ENCODE measurements at places on chromosomes 13 and 19. TPM values are rescaled to one million over a fixed set of nuclear protein-coding genes. Genes with fewer than 3 reads are reported as not detected.

GRCh38 chr13:100428986-100429385, 159.6 kb downstream of the GGACT start:
- H3K4me3 ChIP-seq: no peak overlapping the region
- no peaks in the 10 kb centered on the region for H3K27me3 ChIP-seq
- H3K27ac ChIP-seq: no peak overlapping the region
- peaks cover 36% of the 10 kb centered on the region for H3K36me3 ChIP-seq
- no peak for DNase-seq

Gene HIF3A
- total RNA-seq: not detected

DNA sequence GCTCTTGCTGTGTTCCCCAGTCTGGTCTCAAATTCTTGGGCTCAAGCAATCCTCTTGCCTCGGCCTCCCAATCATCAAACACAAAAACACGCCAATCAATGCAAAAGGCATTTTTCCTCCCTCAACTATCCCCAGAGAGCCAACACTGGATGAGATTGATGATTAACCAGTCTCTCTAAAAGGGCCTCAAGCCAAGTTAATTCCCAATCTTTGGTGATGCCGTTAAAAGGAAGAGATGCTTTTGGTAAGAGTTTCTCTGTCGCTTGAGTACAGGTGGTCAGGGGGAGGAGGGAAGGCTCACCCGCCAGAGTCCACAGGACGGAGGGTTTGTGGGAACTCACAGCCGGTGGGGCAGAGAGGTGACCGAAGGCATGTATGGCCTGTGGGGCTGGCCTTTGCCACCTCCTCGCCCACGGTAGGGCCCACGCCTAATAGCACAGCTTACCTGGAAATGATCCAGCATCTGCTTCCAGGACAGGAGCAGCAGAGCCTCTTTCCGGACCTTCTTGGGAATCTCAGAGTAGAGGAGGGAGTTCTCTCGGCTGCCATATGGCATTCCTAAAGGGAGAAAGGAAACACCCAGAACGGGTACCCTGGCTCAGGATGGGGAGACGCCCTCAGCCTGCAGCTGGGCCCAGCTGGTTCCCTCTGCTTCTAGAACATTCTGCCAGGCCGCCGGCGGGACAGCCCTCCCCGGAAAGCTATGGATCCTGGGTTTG, 18.1 kb downstream of the DPP9 start:
- peaks cover 74% of the 10 kb centered on the region for H3K36me3 ChIP-seq
- no peak overlapping the region for H3K4me3 ChIP-seq
- no peak for DNase-seq
- H3K27me3 ChIP-seq: no peaks in the 10 kb centered on the region

Gene FSD1
- total RNA-seq: 1.4 TPM

GRCh38 chr13:107117327-107118012, 549.5 kb upstream of the ARGLU1 start:
- no peaks in the 10 kb centered on the region for H3K4me1 ChIP-seq
- no peaks in the 10 kb centered on the region for H3K36me3 ChIP-seq
- no peak overlapping the region for H3K4me3 ChIP-seq
- no peak overlapping the region for H3K27ac ChIP-seq

Gene GDF15
- total RNA-seq: not detected

Gene GSX1
- not detected for total RNA-seq

GRCh38 chr19:43224855-43225253, 19.4 kb upstream of the PSG4 start:
- no peak overlapping the region for H3K27ac ChIP-seq
- DNase-seq: no peak
- H3K4me1 ChIP-seq: no peaks in the 10 kb centered on the region
- no peak overlapping the region for H3K4me3 ChIP-seq
- no peaks in the 10 kb centered on the region for H3K36me3 ChIP-seq

Gene SKA3
- 1.7 TPM for total RNA-seq

- H3K4me1 ChIP-seq: no peaks in the 10 kb centered on the region
- H3K27ac ChIP-seq: no peak overlapping the region
- H3K27me3 ChIP-seq: no peaks in the 10 kb centered on the region
Measured at GRCh38 chr19:50501568-50502475, 9.2 kb downstream of the JOSD2 start.

DNA sequence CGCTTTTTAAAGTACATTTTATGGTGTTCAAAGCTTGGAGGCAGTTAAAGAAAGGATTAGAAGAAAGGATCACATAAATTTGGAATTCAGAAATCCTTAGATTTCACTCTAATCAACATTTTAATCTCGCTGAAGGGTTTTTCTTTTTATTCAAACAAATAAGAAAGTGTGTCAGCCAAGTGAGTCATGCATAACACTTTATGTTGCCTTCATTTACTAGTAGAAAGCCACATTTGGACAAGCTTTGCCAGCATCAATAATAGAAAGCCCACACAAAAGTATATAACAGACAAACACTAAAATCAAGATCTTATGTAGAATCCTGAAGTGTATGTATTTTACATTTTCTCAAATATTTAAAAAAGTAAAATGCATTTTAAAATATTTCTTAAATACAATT, 154.9 kb upstream of the TRPC4 start:
- H3K4me1 ChIP-seq: no peaks in the 10 kb centered on the region
- no peaks in the 10 kb centered on the region for H3K27me3 ChIP-seq
- H3K4me3 ChIP-seq: no peak overlapping the region
- no peak overlapping the region for H3K27ac ChIP-seq
- DNase-seq: no peak

Gene MYO16
- not detected for total RNA-seq

DNA sequence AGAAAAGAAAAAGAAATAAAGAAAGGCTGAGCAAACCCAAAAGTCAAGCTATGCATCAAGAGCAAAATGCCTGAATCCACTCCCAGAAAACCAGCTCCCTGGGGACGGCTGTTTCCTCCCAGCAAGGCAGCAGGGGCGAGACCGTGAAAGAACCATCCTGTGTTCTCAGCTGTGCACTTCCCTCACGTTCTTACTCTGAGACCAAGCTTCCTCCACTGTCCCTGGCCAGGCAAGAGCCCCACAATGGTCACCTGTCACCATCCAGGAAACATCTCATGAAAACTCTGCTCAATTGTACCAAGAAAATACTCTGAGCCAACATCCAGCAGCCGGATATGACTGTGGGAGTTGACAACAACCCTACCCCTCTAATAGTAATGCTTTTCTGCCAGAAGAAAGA, 22.9 kb downstream of the RAB20 start:
- H3K27ac ChIP-seq: peak overlapping the region; percentile 6
- no peaks in the 10 kb centered on the region for H3K36me3 ChIP-seq
- H3K27me3 ChIP-seq: no peaks in the 10 kb centered on the region
- H3K4me1 ChIP-seq: peaks cover 26% of the 10 kb centered on the region

DNA sequence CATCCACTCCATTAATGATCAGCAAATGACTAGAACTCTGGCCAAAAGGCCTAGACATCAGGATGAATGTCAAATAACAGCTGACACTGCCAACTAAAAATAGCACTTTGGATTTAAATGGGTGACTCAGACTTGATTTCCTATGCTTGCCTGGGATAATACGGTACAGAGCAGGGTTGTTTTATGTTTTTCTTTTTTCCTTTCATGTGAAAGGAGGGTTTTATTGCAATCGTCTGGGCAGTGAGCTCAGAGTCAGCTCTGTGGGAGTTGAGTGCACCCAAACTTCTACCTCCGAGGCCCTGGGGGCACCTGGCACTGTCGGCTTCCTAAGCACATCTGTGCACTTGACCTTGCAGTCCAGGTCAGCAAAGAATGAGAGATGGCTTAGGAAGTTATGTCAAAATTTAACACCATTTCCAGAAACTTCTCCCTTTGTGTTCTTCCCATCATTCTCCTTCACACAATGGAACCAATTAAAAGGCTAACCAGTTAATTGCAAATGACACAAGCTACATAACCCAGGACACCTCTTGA, 134.1 kb downstream of the LACC1 start:
- H3K27me3 ChIP-seq: no peaks in the 10 kb centered on the region
- DNase-seq: no peak
- peaks cover 9% of the 10 kb centered on the region for H3K4me1 ChIP-seq
- H3K36me3 ChIP-seq: no peaks in the 10 kb centered on the region
- no peak overlapping the region for H3K27ac ChIP-seq
- H3K4me3 ChIP-seq: no peak overlapping the region

DNA sequence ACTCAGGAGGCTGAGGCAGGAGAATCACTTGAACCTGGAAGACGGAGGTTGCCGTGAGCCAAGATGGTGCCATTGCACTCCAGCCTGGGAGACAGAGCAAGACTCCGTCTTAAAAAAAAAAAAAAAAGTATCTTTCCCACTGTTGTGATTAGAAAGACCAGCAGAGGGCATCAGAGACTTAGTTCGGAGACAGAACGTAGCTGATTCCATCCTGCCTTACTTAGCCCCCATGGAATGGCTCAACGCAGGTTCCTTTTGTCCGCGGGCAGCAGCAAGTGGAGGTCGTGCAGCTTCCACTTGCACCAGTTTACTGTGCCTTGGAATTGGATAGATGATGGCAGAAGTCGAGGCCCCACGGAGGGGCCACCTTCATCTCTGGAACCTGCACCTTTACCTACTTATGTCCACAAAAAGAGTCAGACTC, 8.1 kb downstream of the TIMM29 start:
- no peak for DNase-seq
- H3K4me1 ChIP-seq: peaks cover 3% of the 10 kb centered on the region
- peaks cover 2% of the 10 kb centered on the region for H3K36me3 ChIP-seq
- H3K27me3 ChIP-seq: no peaks in the 10 kb centered on the region
- no peak overlapping the region for H3K27ac ChIP-seq
- H3K4me3 ChIP-seq: no peak overlapping the region

DNA sequence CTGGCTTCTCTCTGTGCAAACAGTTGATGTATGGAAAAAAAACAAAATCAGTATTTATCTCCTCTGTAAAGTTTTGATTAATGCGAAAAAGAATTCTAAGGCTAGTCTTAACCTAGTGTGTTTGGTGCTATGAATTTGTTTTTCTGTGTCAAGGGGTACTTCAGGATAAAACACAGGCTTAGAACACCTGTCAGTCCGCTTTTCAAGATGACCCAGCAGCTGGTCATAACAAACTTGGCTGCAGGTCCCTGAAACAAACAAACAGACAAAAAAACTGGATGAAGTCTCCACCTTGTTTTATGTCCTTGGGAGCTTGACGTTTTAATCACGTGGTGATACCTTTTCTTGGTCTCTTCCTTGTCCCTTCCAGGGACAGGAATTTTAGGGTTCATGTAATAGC, 689.3 kb downstream of the UQCRFS1 start:
- H3K36me3 ChIP-seq: no peaks in the 10 kb centered on the region
- H3K4me1 ChIP-seq: no peaks in the 10 kb centered on the region
- no peaks in the 10 kb centered on the region for H3K27me3 ChIP-seq
- no peak for DNase-seq
- no peak overlapping the region for H3K4me3 ChIP-seq

Gene CCDC169
- total RNA-seq: not detected

DNA sequence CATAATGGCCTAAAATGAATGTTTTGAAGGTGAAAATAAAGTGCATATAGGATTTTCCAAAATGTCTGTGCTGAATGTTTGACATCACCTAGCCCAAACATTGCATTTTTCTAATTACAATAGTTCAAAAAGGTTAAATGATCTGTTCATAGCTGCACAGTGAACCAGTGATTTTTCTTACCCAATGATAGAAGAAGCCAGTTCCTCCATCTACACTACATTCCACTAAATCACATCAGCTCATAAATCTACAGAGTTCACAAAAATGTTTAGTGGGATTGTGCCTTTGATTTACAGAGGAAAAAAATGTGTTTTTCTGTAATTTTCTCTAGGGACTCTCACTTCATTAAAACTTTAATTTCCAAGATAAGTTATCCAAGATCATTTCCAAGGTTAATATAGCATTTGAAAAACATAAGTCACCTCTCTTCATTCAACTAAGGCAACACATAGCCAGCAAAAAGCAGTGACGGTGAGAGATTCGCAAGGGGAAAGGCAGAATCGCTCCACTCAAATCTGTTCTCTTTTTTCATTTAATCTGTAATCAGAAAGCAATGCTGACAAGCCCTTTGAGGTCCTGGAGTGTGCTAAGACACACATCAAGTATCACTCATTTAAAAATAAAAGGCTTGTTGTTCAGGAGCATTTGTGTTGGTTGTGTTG, 194.0 kb downstream of the FGF14 start:
- no peak for DNase-seq
- H3K27ac ChIP-seq: no peak overlapping the region
- no peaks in the 10 kb centered on the region for H3K36me3 ChIP-seq
- H3K27me3 ChIP-seq: no peaks in the 10 kb centered on the region
- no peak overlapping the region for H3K4me3 ChIP-seq

Gene ZNF471
- total RNA-seq: 1.8 TPM

Gene METTL21C
- not detected for total RNA-seq

Gene OR7A5
- total RNA-seq: not detected

Gene FBN3
- total RNA-seq: not detected

GRCh38 chr13:33871207-33872004, 53.5 kb downstream of the RFC3 start:
- H3K27ac ChIP-seq: no peak overlapping the region
- H3K36me3 ChIP-seq: no peaks in the 10 kb centered on the region
- H3K27me3 ChIP-seq: no peaks in the 10 kb centered on the region

DNA sequence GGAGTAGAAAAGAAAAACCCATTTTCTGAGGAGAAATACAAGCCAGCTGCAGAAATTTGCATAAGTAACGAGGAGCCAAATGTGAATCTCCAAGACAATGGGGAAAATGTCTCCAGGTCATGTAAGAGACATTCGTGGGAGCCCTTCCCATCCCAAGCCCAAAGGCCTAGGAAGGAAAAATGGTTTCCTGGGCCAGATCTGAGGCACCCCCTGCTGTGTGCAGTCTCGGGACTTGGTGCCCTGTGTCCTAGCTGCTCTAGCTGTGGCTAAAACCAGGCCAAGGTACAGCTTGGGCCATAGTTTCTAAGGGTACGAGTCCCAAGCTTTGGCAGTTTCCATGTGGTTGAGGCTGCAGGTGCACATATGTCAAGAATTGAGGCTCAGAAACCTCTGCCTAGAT, 444.9 kb downstream of the PCDH20 start:
- no peak overlapping the region for H3K27ac ChIP-seq
- no peak overlapping the region for H3K4me3 ChIP-seq
- no peaks in the 10 kb centered on the region for H3K27me3 ChIP-seq
- no peaks in the 10 kb centered on the region for H3K4me1 ChIP-seq
- H3K36me3 ChIP-seq: no peaks in the 10 kb centered on the region

DNA sequence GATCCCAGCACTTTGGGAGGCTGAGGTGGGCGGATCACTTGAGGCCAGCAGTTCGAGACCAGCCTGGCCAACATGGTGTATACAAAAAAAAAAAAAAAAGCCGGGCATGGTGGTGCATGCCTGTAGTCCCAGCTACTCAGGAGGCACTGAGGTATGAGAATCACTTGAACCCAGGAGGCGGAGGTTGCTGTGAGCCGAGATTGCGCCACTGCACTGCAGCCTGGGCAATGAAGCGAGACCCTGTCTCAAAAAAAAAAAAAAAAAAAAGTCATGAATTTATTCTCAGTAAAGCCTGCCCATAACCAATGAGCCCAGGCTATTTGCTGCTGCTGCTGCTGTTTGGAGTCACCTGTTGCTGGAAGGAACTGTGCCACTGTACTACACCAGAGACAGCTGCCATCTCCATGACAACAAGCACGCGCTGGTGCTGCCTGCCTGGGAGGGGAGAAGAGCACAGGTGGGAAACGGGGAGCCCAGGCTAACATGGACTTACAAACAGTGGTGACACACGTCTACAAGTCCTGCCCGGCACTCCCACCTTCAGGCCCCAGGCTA, 11.3 kb downstream of the ZFR2 start:
- H3K27ac ChIP-seq: peak overlapping the region; percentile 46
- H3K27me3 ChIP-seq: no peaks in the 10 kb centered on the region
- no peak for DNase-seq

- no peak overlapping the region for H3K27ac ChIP-seq
- H3K27me3 ChIP-seq: no peaks in the 10 kb centered on the region
- peaks cover 15% of the 10 kb centered on the region for H3K4me1 ChIP-seq
- H3K4me3 ChIP-seq: no peak overlapping the region
- DNase-seq: no peak
Measured at GRCh38 chr19:52640916-52641315, 2.8 kb upstream of the ZNF83 start.

Gene OR10H1
- total RNA-seq: 0.05 TPM

- no peak for DNase-seq
- no peak overlapping the region for H3K27ac ChIP-seq
- no peaks in the 10 kb centered on the region for H3K4me1 ChIP-seq
- H3K27me3 ChIP-seq: no peaks in the 10 kb centered on the region
- no peaks in the 10 kb centered on the region for H3K36me3 ChIP-seq
Measured at GRCh38 chr13:82356667-82357410, 1525.4 kb downstream of the SLITRK1 start.

All from activated B cell treated with CpG ODN at 0.5 μM for 24 hours (primary cell).